ENCODE measurements at places on chromosomes 11 and 22.

DNA sequence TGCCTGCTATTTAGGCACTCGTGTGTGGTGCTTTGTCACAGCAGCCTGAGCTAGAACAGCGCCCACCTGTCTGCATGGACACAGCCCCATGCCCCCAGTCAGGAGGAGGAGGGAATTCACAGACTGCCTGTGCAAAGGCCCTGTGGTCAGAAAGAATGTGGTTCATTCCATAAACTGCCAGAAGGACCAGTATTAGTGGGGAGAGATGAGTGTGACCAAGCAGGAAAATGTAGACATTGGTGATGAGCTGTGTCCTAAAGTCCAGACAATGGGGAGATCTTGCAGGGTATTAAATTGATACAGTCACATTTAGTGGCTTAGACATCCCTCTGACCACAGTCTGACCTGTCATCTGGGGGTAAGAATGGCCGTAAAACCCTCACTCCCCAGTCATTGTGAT, 83.7 kb upstream of the LINC01488 start:
- no peak for DNase-seq

DNA sequence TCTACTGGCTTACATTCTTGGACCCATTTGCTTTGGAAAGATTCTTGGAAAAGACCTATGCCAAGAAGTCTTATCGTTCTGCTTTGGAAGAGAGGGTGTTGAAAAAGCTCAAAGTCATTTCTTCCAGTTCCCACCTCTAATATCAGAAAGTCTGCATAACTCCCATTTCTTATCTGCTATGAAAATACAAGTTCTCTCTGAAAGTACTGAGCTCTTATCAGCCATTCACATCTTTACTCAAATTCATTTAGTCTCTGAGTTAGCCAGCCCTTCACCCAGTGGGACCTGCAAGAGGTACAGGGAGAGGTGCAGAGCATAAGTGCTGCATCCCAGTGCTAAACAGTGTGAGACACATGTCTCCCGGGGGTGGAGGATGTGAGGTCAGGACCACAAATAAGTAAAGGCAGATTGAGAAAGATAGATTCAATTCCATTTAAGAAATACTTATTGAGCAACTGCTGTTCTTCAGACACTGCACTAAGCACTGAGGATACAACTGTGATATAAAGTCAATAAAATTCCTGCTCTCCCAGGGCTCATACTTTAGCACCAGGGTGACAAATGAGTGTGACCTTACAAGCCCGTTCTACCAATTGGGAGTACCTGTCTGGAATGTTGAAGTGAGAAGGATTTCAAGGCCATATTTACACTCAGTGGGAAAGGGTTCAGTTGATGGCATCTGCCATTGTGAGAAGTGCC, 76.7 kb downstream of the PISD start:
- DNase-seq: no peak

- DNase-seq: no peak
Observed at GRCh38 chr11:90323289-90323688, 100.4 kb upstream of the CHORDC1 start.

GRCh38 chr11:77309401-77310085, 8.1 kb upstream of the GDPD4 start:
- DNase-seq: no peak

DNA sequence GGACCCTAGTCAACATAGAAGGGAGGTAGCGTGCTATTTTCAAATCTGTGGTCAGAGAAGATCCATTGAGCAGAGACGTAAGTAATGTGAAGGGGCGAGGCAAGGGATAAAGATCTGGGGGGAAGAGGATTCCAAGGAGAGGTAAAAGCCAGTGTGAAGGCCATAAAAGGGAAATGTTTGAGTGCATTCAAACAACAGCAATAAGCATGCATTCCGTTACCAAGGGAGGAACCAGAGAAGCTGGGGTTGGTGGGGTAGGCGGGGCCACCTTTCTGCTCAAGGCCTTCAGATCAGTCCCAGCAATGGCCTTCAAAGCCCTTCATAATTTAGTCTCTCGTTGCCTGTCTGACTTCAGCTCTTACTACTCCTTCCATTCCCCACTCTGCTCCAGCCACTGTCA, 18.4 kb upstream of the SMPD1 start:
- DNase-seq: no peak

- no peak for DNase-seq
Observed at GRCh38 chr11:112288021-112288420, 27.4 kb upstream of the PLET1 start.

GRCh38 chr11:62554387-62555167, 8.0 kb upstream of the AHNAK start:
- DNase-seq: no peak

DNA sequence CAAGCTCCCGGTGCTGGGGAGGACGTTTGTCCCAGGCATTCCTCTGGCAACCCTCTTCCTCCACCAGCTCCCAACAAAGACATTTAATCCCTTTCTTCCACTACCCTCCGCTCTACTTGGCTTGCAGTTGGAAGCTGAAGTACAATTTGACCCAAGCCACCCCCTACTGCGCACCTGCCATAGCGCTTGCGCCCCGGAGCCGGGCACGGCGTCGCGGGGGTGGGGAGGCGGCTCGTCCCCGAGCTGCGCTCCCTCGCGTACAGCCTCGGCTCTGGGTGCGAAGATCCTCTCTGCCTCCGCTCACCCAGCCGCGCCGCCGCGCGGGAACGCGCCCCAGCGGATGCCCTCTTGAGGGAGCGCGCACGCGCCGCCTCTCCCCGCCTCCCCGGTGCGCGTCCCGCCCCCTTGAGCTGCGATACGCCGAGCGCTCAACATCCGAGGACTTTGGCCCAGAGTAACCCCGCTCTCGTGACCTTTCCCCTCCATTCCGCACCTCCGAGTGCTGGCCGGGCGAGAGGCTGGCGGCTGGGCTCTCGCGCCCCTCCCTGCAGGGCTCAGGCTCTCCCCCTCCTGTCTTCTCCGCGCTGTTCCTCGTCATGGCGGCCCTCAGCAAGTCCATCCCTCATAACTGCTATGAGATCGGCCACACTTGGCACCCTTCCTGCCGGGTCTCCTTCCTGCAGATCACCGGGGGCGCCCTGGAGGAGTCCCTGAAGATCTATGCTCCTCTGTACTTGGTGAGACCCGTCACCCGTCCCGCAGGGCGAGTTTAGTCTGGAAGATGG, at the start of gene TMEM135:
TMEM135 (plus strand) TSS at position 485 of the 785 bp plus-strand sequence; CDS start at position 597, 112 bp downstream.
- DNase-seq: peak; percentile 90

- DNase-seq: no peak
Observed at GRCh38 chr22:28703436-28703835, 23.8 kb upstream of the TTC28 start.

GRCh38 chr11:102244681-102245409, 72.4 kb upstream of the BIRC3 start:
- DNase-seq: no peak

GRCh38 chr11:118656563-118657165, 22.8 kb downstream of the TREH start:
- no peak for DNase-seq

DNA sequence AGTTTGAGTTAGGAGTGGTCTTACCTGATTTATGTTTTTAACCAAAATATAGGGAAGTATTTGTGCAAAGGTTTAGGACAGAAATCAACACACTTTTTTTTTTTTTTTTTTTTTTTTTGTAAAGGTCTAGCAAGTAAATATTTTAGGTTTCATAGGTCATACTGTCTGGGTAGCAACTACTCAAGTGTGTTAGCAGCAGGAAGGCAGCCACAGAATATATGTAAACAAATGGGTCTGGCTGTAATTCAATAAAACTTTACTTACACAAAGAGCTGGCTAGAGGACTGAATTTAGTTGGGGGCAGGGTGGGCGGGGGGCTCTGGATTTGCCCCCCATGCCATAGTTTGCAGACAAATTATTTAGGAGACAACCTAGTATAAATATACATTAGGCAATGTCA, 510.4 kb downstream of the NELL1 start:
- DNase-seq: no peak

DNA sequence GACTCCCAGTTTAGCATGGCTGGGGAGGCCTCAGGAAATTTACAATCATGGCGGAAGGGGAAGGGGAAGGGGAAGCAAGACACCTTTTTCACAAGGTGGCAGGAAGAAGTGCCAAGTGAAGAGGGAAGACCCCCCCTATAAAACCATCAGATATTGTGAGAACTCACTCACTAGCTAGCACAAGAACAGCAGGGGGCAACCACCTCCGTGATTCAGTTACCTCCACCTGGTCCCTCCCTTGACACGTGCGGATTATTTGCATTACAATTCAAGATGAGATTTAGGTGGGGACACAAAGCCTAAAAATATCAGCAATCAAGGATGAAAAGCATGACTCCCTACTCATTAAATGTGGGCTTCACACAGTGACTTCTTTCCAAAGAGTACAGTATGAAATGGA, 155.0 kb upstream of the CCDC90B start:
- DNase-seq: no peak

DNA sequence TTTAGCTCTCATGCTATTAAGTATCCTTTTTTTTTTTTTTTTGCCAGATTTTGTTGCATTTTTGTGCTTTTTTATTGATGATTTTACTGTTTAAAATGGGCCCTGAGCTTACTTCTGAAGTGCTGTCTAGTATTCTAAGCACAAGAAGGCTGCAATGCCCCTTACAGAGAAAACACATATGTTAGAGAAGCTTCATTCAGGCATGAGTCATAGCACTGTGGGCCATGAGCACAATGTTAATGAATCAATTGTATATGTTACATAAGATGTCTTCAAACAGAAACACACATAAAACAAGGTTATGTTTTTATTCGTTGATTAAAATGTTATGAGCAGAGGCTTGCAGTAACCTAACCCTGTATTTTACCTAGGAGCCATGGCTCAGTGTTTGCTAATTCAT, 117.8 kb upstream of the C11orf87 start:
- DNase-seq: no peak

DNA sequence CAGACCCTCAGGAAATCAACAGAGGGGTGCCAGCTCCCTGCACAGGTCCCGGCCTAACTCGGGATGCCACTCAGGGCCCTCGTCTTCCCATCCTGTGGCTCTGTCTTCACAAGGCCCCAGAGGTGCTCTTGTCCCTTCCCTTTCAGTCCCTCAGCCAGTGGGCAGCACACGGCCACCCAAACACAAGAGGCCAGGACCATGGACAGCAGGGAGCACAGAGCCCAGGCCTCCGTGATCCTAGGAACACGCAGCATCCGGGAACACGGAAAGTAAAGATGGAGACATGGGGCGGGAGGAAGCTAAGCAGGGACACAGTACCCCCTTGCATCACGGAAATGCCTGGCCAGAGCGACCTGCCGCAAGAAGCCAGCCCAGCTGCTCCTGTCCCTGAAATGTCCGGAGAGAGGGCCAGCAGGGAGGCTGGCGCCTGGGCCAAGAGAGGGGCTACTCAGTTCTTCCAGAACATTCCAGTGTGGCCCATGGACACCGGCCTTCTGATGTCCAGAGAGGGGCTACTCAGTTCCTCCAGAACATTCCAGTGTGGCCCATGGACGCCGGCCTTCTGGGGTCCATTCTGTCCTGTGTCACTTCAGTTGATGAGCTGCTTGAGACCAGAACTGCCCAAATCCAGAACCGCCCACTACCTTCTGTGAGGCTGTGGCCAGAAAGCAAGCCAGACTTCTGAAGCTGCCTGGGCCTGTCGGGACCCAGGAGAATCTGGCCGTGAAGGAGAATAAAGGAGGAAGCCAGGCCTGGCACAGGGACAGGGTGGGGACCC, 274.0 kb downstream of the BRD1 start:
- DNase-seq: no peak

DNA sequence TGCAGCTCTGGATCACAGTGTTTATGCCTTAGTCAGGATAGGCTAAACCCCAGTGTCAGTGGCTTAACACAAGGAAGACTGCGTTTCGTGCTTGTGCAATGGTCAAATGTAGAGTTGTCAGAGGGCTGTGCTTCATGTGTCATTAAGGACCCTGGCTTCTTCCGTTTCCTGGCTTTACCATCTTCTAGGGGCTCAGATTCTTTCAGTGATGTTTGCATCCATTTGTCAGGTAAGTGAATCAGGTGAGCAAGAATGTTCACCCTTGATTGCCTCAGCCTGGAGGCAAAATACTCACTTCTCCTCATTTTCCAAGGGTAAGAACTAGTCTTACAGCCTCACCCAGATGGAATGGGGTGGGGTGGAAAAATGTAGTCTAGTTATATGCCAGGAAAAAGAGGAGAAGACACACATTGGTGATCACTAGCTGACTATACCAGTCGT, 20.5 kb upstream of the AMOTL1 start:
- no peak for DNase-seq

- DNase-seq: no peak
Observed at GRCh38 chr11:116243991-116244390, 528.8 kb downstream of the BUD13 start.

All from stimulated activated CD8-positive, alpha-beta memory T cell treated with anti-CD3 and anti-CD28 coated beads, Interleukin-7, amount 100 ng/mL, for 4 hours (primary cell).